ENCODE measurements at places on chromosomes 5 and 9. TPM values are rescaled to one million over a fixed set of nuclear protein-coding genes. Genes with fewer than 3 reads are reported as not detected.

The ARSB gene
- total RNA-seq: 14.6 TPM

The ANKRD31 gene
- total RNA-seq: under 0.01 TPM

The ADAMTS19 gene
- total RNA-seq: 106 TPM

The OR13C9 gene
- not detected for total RNA-seq
